ENCODE measurements at places on chromosomes 2 and 18.

- DNase-seq, result no peak
These were observed 134.9 kb downstream of the RPIA start for GRCh38 chr2:88826399-88826798.

- DNase-seq, result no peak
These were observed 13.6 kb downstream of the SPEG start for GRCh38 chr2:219448099-219448775.

DNA sequence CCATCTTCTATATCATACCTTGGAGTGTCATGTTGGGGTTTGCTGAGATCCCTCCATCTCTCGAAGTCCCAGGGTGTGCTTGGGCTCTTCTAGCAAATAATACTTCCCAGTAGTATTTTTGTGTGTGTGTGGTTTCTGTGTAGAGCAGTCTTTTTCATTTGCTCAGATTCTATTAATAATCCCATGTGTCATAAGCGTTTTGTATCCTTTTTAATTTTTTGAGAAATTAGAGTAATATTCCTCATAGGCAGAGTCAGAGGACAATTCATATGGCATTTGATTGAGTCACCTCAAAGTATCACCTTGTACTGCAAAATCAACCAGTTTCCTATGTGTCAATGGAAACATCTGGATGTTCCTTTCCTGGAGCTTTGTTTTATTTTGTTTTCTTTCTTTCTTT, 37.4 kb upstream of the PPP1R1C start:
- DNase-seq, result no peak

GRCh38 chr2:66867063-66867441, 432.1 kb downstream of the MEIS1 start:
- DNase-seq, result no peak

- no peak for DNase-seq
These were observed 76.9 kb upstream of the YWHAQ start for GRCh38 chr2:9707611-9708160.

GRCh38 chr2:118763797-118764196, 83.7 kb downstream of the EN1 start:
- no peak for DNase-seq

DNA sequence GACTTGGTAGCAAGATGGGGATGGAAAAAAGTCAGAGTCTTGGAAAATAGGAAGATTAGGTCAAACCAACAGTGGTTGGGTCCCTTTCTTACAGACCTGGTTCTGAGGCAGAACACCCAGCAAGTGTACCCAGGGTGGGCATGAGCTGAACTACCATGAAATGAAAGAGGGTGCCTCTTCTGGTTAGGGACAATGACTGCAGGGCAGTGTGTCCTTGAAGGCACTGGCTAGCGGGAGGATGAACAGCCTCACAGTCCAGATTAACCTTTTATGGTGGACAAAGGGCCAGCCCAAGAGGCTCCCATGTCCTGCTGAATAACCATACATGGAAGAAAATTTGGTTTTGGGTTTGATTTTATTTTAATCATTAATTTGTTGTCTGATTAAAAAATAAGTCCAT, 61.8 kb upstream of the CCDC85A start:
- DNase-seq, result no peak

- DNase-seq, result no peak
These were observed 293.6 kb upstream of the TNP1 start for GRCh38 chr2:217153510-217153909.

GRCh38 chr2:132415915-132416722, 486 bp upstream of the GPR39 start:
- DNase-seq, result no peak

- DNase-seq, result no peak
These were observed 89.1 kb upstream of the RTN4 start for GRCh38 chr2:55139305-55139704.

DNA sequence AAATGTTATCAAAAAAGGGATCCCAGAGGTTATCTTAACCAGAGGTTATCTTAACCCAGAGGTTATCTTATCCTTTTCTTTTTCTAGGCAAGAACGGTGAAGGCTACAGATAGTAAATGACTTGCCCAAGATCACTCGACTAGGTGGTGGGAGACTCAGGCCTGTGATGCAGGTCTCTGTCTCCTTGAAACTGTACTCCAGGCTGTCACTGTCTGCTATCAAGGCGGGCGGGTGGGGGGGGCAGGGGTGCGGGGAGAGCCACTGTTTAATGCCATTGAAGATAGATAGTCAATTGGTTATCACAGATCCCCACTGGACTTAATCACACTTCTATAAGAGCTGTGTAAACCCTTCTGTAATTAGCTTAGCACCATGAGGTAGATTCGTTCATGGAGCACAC, 315.9 kb upstream of the TCF4 start:
- no peak for DNase-seq

DNA sequence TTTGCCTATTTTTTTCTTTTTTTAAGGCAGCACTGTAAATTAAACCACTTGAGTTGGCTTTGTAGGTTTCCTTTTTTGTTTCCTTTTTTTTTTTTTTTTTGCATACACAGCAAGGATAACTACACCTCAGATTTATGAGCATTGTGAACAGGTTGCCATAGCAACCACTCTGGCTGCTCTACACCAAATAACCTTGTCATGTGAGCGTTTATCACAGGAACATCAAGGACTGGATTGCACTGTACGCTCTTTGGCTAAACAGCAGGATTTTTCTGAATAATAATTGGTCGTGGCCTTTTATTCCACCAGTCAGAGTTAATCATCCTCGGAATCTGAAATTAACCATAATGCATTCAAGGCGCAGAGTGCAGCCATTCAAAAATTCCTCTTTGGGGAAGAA, 199.1 kb upstream of the SLC14A2 start:
- no peak for DNase-seq

DNA sequence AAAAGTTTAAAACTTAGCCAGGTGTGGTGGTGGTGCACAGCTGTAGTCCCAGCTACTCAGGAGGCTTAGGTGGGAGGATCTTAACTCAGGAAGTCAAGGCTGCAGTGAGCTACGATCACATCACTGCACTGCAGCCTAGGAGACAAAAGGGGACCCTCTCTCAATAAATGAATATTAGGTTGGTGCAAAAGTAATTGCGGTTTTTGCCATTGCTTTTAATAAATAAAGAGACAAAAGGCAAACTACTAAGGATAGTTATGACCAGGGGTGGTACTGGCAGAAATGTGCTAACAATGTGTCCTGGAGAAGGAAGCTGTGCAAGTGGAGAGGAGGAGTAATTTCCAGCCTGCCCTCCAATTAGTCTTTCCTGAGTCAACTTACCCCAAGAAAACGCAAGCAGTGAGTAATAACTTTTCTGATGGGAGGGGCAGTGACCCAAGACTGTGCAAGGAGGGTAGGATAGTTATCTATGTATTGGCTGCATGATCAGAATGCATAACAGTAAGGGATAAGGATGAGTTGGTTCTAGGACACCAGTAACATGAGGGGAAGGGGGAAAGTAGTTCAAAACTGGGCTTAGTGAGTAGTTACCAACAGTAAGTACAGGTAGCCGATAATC, 1.5 kb downstream of the EXOC6B start:
- DNase-seq, result peak; percentile 14

DNA sequence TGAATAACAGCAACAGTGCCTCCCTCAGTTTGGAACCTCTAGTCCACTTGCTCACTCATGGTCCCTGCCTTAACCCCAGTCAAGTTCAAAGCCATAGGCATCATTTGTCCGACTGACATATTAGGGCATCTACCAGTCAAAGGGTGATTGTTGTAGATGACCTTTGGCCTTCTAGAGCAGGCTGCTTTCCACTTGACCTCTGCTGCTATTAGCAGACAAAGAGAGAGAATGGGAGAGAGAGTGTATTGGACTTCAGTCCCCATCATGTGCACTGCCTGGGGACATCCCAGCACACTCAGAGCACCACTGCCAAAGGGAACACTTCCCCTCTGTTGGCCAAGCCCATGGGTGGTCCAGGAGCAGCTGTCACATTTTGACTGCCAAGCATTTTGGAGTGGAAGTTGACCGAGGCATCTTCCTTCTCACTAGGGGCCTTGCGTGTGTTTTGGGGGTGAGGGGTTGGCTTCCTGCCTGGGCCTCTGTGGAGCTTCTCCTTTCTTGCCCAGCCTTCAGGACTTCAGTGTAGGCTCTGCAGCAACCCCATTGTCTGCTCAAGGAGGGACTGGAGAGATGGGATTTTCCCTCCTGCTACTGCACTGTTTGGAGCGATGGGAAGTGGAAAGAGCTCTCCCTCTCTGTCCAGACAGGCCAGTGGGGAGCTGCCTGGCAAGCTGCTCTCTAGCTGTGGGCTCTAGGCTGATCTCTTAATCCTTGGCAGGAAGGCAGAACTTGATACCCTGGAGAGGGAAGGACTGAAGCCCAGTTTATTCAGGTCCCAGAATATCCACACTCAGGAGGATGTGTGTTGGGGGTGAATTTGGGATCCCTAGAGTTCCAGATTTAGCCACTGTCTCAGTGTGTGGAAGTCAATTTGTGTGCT, 68.1 kb downstream of the TMEM247 start:
- no peak for DNase-seq

DNA sequence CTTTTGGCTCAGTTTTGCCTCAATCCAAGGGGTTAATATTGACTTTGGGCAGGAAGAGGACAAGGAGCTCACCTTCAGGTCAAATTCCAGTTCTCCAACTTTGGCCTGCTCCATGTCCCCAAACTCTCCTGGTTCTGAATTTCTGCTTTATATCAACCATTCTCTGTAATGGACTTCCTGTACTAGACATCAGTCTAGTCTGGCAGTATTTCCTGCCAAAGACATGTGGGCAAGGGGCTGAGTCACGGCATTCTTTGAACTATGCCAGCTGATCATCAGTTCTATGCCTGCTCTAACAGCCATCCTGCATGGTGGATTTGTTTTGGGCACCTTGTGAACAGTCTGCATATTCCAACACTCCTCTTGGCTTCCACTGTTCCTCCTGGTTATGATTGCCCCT, 199.4 kb downstream of the ZEB2 start:
- peak; percentile 60 for DNase-seq

- peak; percentile 29 for DNase-seq
These were observed 5.8 kb downstream of the DLX2 start for GRCh38 chr2:172096626-172097547.

DNA sequence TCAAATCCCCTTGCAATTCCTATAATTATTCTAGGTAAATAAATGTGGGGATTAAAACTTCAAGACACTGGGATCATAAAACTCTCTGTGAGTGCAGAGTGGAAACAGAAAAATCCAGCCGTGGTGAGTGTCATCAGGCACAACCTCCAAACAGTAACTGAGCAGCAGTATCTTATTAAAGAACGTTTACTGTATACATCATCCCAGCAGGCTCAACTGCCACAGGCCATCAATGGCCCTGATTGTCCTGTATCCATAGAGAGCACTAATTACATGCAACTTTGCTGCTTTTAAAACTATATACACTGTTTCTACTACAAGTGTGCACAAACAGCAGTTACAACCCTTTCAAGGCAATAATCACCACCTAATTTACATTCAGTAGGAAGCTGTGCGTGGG, 23.9 kb downstream of the GAREM1 start:
- DNase-seq, result no peak

DNA sequence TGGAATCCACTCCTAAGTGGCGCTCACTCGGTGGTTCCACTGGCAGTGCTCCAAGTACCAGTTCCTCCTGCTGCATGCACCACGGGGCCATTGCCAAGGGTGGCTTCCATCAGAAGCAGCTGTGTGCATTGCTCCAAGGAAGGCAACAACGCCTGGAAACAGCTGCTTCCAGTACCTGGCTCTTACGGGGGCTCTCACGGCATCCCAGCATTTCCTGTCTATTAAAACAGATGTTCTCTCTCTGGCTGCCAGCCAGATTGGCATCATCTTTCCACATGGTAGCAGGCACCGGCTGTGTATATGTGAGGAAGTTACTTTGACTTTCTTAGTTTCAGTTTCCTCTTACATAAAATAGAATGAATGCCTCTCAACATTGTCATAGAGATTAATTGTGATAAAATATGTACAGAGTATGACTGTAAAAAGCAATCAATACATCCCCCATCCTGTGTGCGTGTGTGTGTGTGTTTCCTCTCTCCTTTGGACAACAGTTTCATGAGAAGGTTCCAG, 84.9 kb downstream of the CMPK2 start:
- DNase-seq, result peak; percentile 27

GRCh38 chr2:146807568-146808168, 1037.2 kb upstream of the ACVR2A start:
- DNase-seq, result no peak

DNA sequence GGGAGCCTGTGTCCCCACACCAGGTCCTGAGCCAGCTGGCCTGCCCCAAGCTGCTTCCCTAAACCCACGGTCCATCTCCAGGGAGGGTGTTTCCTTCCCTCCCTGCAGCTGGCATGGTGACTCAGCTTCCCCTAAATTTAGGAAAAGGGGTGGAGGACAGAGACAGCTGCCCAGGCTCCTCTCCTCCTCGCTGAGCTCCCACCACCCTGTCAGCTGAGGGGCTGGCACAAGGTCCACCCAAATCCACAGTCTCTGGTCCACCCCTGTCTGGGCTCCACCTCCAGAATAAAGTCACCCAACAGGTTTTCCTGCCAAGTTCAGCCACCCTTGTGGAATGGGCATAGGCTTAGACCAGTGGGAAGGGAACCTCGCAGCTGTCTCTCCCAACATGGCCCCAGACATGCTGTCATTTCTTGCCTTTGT, 156.5 kb downstream of the TNS1 start:
- no peak for DNase-seq

- no peak for DNase-seq
These were observed 74.0 kb downstream of the UNC80 start for GRCh38 chr2:209845666-209846065.

- no peak for DNase-seq
These were observed 1681.0 kb upstream of the DDX18 start for GRCh38 chr2:116133381-116133942.

DNA sequence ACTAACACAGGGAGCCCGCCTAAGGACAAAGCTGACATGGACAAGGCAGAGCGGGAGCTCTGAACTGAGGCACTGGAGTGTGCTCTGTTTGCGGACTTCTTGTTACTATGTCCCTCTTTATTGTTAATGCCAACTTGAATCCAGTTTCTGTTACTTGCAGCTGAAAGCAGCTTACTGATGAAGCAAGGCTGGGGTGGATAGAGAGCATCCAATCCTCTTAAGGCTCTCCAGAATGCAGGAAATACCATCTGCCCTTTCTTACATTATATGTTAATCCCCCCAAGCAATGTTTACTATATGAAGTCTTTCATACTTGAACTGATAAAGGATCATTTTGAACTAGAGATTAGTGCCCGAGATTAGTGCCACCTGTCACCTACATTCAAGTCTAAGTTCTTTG, 9.4 kb downstream of the FAM210A start:
- no peak for DNase-seq

GRCh38 chr18:4181882-4182568, 273.1 kb downstream of the DLGAP1 start:
- DNase-seq, result no peak

- DNase-seq, result peak; percentile 58
These were observed 111.6 kb upstream of the DNMT3A start for GRCh38 chr2:25453199-25453905.

DNA sequence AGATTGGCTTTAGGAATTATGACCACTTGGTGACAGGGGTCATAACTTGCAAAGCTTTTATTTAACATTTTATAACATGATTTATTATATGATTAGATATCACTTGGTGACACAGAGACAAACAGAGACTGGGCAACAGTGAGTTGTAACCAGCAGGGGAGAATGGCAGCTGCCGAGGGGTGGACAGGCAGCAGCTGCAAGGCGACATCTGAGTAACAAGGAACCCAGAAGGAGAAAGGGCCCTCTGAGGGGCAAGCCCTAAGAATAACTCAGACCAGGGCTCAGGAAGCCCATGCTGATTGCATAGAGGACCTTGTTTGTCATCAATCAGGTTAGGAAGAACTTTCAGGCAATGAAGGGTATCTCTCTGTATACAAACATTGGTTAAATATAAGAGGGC, 339.9 kb upstream of the SOX11 start:
- no peak for DNase-seq

All from activated CD4-positive, alpha-beta T cell treated with anti-CD3 and anti-CD28 coated beads for 48 hours (primary cell).